Endodermal cell (in vitro differentiated cells): ENCODE measurements at places on chromosomes 11 and 22. TPM values are rescaled to one million over a fixed set of nuclear protein-coding genes. Genes with fewer than 3 reads are reported as not detected.

GRCh38 chr22:49632199-49633009, 195.3 kb downstream of the BRD1 start:
- DNase-seq: peak; percentile 92

DNA sequence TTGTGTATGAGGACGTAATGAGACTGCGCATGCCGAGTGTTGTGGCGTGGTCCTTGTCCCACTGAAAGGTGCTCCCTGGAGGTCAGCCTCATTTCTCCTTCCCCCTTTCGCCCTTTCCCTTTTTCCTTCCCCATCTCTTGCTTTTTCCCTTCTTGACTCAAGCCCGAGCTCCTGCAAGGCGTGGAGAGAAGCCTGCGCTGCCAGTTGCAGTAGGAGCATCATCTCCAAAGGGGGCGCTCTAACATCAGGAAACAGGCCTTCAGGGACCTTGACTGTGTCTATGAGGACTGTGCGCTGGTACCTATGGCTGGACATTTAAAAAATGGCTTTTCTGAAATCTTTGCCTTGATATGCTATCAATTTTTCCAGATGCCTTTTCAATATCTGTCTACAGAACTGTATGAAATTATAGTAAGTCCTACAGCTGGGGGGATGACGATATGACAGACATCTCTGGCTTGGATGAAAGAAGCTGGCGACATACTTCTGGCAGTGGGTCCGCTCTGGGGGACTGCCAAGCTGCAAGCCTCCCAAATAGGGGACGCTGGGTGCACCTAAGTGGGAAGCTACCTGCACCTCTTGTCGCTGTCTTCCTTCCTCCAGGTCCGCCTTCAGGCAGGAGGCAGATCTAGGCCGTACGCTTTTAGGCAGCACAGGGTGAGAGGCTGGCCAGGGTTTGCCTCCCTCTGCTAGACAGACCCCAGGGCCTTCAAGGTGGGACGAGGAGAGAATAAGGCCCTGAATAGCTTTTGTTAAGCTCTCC, 96.5 kb downstream of the NXPE2 start:
- DNase-seq: peak; percentile 94

DNA sequence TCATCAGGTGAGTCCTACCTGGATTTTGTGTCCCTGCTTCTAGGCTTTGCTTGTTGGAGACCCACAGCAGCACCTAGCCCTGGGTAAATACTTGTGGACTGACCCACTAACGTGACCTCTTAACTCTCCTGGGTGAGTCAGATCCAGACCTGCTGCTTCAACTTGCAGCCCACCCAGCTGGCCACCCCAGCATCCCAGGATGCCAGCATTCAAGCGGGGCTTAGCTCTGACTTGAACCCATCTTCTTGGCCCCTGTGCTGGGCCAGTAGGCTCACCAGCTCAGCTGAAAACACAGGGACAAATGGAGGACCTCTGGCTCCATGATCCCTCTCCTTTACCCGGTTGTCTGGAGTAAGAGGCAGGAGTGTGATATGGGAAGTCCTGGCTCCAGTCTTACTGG, 33.5 kb downstream of the PARVG start:
- peak; percentile 18 for DNase-seq

- no peak for DNase-seq
Observed at GRCh38 chr22:28102151-28102812, 183.2 kb upstream of the PITPNB start.

GRCh38 chr11:88146106-88146505, 29.1 kb downstream of the RAB38 start:
- DNase-seq: no peak

VWCE gene
- total RNA-seq: 6.1 to 7.2 TPM (median 7.2 TPM) in 3 replicates

- DNase-seq: no peak
Observed at GRCh38 chr11:69854713-69855112, 35.5 kb upstream of the FGF3 start.
